ENCODE measurements at places on chromosomes 1 and 21.

DNA sequence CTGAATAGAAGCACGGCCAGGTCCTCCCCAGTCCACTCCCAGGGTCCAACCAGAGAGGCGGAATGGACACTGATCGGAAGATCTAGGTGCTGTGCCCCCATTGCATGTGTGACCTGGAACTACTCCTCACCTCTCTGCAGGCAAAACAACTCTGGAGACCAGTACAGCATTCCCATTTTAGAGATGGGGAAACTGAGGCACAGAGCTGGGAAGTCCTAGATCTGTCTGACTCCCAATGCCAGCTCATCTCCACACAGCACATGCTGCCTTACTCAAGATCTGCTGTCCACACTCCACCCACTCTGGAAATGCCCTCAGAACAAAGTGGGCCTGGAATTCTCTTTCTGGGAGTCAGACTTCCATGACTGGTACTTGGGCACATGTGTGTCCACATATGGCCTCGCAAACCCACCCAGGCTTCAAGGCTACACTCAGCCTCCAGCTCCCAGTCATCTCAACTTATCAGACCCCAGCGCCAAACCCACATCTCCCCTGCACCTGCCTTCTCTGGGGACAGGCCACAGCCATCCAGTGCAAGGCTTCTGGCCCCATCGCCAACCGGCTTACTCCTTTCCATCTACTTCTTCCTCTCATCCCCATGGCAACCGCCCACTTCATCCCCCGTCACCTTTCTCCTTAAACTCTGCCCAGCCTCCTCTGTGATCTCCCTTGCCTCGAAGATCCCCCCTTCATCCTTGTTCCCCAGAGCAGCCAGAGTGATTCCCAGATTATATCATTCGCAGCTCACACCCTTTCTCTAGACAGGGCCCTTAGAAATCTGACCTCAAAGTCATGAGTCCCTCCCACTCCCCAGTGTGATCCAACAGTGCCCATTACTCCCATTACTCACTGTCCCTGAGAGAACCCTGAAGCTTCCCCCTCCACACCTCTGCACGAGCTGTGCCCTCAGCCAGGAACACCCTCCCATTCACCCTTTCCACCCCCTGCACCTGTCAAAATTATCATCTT, 2.7 kb downstream of the COL8A2 start:
- no peak for DNase-seq

DNA sequence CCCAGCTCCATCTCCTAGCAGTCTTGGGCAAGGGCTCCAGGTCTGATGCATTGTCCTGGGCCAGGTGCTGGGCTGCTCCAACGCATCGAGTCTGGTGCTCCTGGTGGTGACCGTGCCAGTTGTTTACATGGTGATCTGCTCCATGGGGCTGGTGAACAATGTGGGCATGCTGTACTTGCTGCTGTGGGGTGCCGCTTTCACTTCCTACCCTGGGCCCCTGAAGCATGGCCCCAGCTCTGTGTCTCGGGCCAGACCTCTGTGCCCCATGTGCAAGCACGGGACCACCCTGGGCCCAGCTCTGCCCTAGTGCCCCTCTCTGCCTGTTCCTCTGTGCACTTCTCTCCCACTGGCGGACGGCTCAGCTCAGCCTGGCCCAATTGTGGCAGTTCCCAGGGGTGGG, 119.4 kb downstream of the MAST2 start:
- no peak for DNase-seq

DNA sequence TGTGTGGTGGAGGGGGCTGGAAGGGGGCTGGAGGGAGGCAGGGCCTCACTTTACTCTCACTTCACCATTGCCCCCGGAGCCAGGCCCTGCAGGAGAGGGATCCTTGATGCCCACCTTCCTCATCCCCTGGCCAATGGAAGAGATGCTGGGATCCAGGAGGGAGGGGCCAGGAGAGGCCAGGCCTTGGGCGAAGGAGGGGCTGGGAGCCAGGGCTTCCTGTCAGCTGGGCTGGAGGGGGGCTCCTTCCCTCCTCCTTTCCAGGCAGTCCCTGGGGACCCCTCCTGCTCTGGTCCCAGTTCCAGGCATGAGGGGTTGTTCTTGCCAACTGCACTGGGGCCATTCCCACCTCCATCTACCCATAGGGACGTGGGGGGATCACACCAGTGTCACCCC, 5.7 kb downstream of the AHDC1 start:
- no peak for DNase-seq

GRCh38 chr1:211487082-211487481, 4.9 kb downstream of the RD3 start:
- no peak for DNase-seq

GRCh38 chr1:153032677-153033308, 1.8 kb downstream of the SPRR1B start:
- DNase-seq, result peak; percentile 21

DNA sequence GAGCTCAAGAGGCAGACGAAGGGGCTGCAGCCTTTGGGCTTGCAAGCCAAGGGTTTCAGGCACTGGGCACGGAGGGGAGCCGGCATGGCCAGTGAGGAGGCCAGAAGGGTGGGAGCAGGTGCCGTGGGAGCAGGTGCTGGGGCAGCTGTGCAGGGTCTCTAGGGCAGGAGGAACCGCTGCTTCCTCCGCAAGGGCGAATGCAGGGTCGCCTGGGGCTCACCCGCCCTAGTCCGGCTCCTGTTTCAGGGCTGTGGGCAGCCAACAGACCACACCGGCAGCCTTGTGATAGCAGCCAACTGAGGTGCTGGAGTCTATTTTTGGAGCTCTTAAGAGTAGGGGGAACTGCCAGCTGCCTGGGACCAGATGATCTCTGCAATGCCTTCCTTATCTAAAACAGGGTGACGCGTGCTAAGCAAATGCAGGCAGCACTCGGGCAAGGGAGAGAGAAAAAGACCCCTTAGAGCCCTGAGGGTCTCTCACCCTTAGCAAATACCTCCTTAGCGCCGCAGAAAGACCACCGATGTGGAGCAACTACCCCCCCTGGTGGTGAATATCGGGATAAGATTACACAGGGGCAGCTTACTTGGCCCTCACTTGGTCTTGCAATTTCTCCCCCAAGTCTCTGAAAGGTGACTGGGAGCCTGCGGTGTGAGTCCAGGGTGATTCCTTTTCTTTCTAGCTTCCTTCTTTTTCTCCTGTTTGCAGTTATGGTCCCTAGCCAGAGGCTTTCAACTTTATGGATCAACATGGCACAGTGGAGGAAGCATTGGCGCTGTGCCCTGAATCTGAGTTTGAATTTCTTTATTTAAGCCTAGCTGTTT, 20.7 kb upstream of the MAPKAPK2 start:
- DNase-seq, result no peak

- DNase-seq, result no peak
Observed at GRCh38 chr1:23931491-23931880, 18.3 kb upstream of the CNR2 start.

- no peak for DNase-seq
Observed at GRCh38 chr1:174068000-174068399, 45.8 kb upstream of the RC3H1 start.

DNA sequence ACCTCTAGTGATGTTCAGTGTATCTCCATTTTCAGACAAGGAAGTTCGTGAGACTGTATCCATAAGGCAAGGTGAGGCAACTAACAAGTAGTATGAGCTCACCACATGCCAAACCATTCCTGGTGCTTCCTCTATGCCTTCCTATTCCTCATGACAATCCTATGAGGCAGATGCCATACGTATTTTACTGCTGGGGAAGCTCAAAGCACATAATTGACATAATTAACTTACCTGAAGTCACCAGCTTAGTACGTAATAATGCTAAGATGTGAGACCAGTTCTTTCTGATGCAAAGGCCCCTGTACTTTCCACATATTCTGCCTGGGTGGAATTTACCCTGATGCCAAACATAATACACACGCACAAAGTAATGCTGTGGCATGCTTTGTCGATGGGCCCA, 83.6 kb upstream of the NFIA start:
- no peak for DNase-seq

GRCh38 chr1:245246433-245246832, 91.6 kb downstream of the KIF26B start:
- no peak for DNase-seq

DNA sequence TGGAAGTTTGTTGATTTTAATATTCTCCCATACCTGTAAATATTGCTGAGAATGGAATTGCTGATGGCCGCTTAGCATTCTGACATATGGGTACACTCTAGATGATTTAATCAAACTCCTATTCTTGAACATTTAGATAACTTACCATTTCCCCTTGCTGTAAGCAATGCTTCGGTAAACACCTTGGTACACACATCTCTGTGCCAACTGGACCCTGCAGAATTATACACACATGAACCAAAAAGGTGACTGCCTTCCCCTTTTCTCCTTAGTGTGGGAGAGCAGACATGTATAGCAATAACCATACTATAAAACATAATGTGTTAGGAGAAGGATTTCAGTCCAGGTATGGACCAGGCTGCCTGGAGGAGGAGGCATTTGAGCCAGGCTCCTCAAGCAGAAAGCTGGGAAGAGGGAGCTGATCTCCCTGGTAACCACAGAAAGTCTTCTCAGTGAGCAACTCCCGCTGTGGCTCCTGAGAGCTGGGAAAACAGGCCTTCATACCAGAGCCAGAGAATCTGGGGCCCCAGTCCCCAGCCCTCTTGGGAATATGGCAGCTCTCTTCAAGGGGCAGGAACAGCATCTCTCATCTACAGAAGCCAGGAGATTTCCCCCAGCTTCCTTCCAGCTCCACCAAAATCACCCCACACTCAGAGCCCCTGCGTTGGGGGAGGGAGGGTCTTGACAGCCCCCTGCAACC, 33.9 kb upstream of the CSF1 start:
- DNase-seq, result no peak

GRCh38 chr1:204826970-204827369, 43.7 kb upstream of the NFASC start:
- no peak for DNase-seq

- peak; percentile 30 for DNase-seq
Observed at GRCh38 chr1:228515200-228515834, 28.1 kb downstream of the RNF187 start.

GRCh38 chr1:246417152-246417812, 89.8 kb downstream of the SMYD3 start:
- DNase-seq, result no peak

DNA sequence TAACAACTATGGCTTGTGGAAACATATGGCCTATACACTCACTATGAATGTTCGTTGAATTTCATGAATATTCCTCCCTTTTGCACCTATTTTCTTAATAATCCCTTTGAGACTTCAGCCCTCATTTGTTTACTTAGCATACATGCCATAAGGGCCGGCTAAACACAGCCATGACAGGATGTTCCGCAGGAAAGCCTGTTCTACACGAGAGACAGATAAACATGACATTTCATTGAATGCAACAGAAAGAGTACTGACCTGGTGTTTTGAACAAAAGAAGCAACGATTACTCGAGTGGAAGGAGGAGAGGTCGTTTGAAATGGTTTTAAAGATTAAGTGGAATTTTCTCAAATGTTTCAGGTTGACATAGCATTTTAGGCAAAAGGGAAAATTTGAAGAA, 459.5 kb upstream of the CXADR start:
- no peak for DNase-seq

GRCh38 chr1:33331444-33332356, 10.8 kb upstream of the A3GALT2 start:
- no peak for DNase-seq

DNA sequence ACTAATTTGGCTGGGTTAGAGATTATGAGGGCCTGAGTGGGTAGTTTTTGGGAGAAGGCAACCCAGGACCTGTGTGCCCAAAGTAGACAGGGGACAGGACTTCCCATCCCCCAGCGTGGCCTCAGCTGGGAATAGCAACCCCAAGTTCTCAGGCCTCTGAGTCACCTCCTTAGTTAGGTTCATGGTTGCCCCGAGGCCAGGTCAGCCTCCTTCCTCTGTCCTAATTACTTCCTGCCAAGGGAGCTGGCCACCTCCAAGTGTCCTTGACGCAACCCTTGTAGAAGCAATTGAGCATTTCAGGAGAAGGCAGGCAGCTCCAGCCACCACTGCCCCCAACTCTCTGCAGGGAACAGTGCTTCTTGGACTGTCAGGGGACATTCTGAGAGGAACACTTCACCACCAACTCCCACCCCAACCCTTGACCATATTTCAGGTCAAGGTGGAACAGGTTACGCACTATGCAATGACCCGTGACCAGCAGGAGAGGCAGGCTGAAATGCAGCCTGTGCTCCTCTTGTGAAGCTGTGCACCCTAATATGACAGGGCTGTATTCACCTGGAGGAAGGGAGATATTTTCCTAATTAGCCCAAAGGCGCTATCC, 5.1 kb upstream of the NT5C1A start:
- DNase-seq, result peak; percentile 74

- DNase-seq, result no peak
Observed at GRCh38 chr1:81808760-81809159, 8.0 kb downstream of the ADGRL2 start.

GRCh38 chr1:51491166-51491981, 27.7 kb downstream of the EPS15 start:
- no peak for DNase-seq

- no peak for DNase-seq
Observed at GRCh38 chr1:183327434-183328290, 90.5 kb downstream of the NMNAT2 start.

GRCh38 chr21:38986806-38987632, 181.3 kb downstream of the ETS2 start:
- no peak for DNase-seq

GRCh38 chr1:4971666-4972065, 317.3 kb downstream of the AJAP1 start:
- no peak for DNase-seq

- DNase-seq, result no peak
Observed at GRCh38 chr1:89966656-89967055, 28.3 kb upstream of the ZNF326 start.

DNA sequence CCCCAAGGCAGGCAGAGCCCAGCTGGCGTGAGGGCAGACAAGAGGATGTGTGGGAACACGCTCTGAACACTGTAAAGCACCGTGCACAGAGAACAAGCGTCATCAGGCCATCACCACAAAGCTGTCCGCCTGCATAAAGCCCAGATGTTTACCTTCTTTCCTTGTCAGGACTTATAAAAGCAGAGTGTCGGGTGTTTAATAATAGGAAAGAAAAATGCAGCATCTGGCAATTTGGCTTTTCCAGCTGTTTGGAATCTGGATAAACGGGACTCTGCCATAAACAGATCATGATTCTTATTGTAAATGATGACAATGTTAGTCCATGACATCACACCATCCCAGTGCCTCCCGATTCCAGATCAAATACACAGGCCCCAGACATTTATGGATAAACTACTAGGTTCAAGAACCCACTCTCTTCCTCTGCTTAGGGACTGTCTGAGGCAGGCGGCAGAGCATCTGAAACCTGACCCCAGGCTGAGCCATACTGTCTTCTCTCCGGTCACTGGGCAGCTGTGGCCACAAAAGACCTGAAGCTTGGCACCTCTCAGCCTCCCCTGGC, 4.2 kb downstream of the GLIS1 start:
- DNase-seq, result no peak

GRCh38 chr1:230277201-230278025, 148.7 kb downstream of the PGBD5 start:
- no peak for DNase-seq

DNA sequence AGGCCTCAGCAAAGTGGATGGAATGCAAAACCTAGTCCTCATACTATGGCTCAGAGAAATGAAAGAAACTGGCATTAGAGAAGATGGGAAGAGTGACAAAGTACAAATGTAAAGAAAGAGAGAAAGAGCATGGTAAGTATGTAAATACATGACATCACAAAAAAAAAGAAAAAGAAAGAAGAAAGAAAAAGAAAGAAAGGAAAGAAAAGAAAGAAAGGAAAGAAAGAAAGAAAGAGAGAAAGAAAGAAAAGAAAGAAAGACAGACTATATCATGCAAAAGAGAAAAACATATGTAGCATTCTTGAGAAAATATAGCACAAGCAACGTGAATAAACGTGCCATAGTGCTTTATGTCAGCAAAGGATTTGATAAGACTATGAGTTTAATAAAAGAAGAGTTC, 76.1 kb upstream of the CACHD1 start:
- no peak for DNase-seq

GRCh38 chr1:189939967-189940366, 537.7 kb downstream of the BRINP3 start:
- DNase-seq, result no peak

Measured in H54 (cell line).